LNCaP clone FGC (cell line): ENCODE measurements at places on chromosomes 7 and 10.
A peak's percentile ranks its signal among the peaks of the same experiment; 100 is the strongest.

DNA sequence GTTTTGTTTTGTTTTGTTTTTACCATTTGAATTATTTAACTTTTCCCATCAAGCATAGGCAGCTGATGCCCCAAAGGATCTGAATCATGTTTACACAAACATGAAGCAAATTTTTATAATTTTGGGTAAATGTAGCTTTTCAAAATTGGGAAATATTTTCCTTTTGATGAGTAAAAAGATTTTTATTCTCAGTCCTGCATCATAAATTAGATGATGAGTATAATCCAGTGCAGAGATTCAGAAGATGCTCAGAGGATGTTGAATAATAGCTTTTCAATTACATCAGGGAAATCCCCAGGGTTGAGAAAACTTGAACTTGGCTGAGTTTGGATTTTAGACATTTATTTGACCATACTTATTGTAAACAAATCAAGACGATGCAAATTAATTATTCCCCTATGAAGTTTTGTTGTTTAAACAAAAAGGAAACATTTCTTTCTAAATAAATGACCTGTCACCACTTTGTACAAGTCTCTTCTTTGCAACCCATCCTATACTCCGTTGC, 121.7 kb downstream of the FAM204A start:
- no peak for DNase-seq

GRCh38 chr10:121490871-121491519, 107.2 kb downstream of the FGFR2 start:
- DNase-seq: no peak

- no peak for DNase-seq
Observed at GRCh38 chr7:121313220-121313792, 15.5 kb upstream of the WNT16 start.

DNA sequence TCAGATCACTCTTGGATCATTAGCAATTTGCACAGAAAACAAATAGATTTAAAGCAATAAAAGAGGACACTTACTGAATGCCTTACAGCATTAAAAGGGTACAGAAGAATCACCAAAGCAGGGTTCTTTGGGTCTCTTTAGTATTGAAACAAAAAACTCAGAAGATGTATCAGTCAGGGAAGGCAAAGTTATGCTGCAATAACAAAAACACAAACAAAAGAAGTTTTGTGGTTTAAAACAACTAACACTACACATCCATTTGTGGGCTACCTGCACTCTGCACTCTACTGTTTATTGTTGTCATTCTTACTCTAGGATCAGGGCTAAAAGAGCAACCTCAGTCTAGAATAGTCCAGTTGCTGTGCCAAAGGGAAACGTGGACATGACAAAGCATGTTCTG, 216.4 kb downstream of the GPAM start:
- DNase-seq: no peak

GRCh38 chr7:44387389-44387788, 62.0 kb upstream of the CAMK2B start:
- DNase-seq: no peak

DNA sequence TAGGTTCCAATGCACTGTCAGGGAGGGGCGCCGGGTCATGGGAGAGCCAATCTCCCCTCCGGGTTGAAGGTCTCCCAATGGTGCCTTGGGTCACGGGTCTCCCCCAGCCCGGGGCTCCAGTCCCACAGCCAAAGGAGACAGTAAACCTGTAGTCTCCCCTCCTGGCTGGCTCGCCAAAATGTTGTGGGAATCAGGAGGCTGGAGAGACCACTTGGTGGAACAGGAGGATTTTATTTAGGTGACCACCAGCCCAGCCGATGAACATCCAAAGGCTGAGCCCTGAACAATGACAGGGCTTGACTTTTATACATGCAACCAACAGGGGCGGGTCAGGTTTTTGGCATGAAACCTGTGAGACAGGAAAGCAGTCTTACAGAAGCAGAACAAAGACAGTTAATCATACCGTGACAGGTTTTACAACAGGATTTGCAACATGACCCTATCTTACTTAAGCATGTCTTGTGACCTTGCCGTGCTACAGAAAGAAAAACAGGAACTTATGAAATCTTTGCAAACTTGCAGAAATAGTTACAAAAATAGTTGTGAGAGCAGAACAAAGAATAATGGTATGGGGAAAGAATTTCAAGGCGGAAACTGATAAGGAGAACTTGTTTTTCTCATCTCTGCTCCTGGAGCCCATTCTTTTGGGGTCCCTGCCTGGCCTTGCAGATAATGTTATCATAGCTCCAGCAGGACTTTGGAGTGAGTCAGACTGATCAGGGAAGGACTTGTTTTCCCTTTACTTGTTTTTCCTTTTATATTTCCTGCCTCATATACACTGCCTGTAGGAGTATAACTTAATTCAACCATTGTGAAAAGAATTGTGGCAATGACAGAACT, 7.1 kb downstream of the ERV3-1 start:
- peak; percentile 38 for DNase-seq

- DNase-seq: peak; percentile 96
Observed at GRCh38 chr7:12942609-12943008, 255.2 kb downstream of the ARL4A start.

DNA sequence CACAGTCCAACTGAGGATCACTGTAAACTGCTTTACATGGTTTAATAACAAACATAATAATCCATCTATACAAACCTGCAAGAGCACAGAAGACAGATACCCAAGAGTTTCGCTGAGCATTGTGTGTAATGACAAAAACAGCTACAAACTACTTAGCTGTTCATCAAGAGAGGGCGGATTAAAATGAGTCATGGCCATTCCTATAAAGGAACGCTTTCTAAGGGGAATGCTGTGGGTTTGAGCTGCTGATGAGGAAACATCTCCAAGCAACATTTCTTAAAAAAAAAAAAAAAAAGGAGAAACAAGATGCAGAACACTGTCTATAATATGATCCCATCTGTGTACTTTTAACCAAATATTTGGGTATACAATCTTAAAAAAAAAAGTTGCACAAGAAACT, 33.8 kb downstream of the VOPP1 start:
- no peak for DNase-seq

GRCh38 chr10:2968401-2969058, 98.8 kb upstream of the PFKP start:
- DNase-seq: no peak

- no peak for DNase-seq
Observed at GRCh38 chr7:36527549-36527913, 137.9 kb downstream of the ANLN start.

DNA sequence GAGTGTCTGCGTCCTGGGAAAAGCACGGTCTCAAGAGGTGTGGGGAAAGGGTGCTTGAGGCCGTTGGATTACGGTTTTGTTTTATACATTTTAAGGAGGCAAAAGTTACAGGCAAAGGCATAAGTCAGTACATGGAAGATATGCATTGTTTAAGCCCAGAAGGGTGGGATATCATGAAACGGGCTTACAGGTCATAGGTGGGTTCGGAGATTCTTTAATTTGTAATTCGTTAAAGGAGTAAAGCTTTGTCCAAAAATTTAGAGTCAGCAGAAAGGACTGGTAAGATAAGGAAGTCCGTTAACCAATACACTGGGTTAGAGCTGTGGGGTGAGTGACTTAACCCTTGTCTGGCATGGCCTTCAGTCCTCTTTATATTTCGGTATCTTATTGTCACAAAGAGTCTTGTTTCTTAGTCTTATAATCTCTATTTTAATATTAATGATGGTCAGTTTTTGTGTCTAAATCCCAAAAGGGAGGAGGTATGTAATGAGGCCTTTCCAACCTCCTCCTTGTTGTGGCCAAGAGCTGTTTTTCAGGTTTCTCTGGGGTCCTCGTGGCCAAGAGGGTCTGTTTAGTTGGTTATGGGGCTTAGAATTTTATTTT, 12.7 kb downstream of the TSPAN14 start:
- no peak for DNase-seq

GRCh38 chr7:96833676-96834453, 124.2 kb upstream of the SEM1 start:
- no peak for DNase-seq

GRCh38 chr10:91206427-91206826, 14.0 kb upstream of the PCGF5 start:
- no peak for DNase-seq

- DNase-seq: no peak
Observed at GRCh38 chr10:30185916-30186315, 126.5 kb upstream of the JCAD start.

GRCh38 chr7:27299861-27300260, 57.3 kb downstream of the EVX1 start:
- no peak for DNase-seq

DNA sequence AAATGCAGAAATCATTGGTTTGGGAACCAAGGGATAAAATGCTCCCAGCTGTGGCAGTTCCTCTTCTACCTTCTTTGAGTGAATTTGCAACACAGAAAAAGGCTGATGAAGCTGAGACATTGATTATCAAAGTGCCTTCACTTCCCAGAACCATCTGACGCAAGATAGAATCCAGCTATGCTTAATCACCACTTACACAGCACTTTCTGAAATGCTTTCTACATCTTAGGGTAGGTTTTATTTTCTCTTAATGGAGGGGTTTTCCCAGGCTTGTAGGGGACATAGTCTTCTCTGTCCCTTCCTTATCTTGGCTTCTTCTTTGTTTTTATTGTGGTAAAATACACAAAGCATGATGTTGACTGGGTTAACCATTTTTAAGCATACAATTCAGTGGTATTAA, 332.6 kb upstream of the ZNF32 start:
- DNase-seq: no peak

DNA sequence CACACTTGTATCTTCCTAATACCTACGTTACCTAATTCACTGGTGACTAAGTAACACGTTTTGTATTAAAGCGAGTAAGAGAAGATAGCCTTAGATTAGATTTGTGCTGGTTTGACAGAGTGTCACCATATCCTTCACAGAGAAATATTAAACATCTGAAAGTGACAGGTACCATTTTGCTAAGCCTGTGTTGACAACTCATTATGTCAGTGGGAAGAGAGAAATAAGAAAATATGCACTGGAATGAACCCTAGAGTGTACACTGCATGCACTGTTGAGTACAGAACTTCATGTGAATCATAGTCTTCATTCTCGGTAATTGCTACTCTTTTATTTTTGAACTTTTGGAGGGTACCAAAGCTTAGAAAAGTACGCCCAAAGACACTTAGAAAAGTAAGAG, 10.9 kb downstream of the PRKG1 start:
- DNase-seq: no peak

- DNase-seq: no peak
Observed at GRCh38 chr7:29329686-29330085, 135.1 kb downstream of the CHN2 start.

DNA sequence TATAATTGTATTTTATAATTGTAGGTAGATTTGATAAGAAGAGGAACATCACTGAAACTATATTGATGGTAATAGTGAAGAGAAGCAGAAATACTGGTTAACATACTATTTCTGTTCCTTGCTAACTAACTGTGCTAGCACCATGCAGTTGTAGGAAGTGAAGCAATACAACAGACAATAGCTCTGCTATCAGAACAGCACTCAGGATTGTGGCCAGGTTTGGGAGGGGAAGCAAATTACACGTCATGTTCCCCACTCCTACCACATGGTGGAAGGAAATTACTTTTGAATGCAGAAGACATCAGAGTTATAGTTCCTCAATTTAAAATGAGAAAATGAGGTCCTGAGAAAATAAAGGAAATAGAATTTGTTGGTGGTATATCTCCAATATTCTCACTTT, 151.1 kb downstream of the DGKB start:
- no peak for DNase-seq

DNA sequence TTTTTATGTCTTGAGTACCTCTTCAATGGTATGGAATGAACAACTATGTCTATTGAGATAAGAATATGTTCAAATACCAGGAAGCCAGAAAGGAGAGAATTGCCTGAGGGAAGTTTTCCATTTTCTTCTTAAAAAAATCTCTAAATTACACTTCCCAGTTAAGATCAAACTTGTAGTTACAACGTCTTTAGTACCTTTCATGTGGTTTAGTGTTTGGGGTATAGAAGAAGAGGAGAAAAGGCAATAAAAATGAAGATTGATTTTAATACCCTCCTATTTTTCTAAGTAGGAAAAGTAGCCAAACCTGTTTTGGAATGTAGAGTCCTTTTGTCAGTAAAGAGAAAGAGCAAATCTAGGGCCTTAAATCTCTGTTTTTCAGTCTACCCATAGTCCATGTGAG, 470.0 kb upstream of the SEMA3A start:
- DNase-seq: no peak

DNA sequence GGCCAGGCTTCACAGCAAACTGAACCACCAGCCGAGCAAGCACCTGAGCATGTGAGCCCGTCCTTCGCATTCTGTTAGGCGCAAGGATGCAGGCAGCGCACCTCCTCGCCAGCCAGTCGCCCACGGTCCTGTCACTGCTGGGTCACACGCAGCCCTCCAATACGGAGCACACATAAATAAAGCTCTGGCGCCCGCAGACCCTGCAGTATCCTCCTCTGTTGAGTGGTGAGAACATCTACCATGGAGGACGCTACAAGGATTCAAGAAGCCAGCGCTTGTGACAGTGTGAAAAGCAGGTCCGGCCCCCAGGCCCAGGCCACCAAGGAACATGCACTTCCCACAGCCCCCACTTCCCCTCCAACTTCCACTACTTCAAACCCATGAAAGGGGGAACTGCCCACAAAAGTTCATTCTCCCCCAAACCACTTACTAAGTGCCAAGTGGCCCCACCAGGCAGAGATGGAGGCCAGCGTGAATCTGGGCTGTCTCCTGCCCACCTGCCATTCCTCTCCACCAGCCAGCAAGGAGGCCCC, 34.8 kb downstream of the VOPP1 start:
- DNase-seq: no peak

DNA sequence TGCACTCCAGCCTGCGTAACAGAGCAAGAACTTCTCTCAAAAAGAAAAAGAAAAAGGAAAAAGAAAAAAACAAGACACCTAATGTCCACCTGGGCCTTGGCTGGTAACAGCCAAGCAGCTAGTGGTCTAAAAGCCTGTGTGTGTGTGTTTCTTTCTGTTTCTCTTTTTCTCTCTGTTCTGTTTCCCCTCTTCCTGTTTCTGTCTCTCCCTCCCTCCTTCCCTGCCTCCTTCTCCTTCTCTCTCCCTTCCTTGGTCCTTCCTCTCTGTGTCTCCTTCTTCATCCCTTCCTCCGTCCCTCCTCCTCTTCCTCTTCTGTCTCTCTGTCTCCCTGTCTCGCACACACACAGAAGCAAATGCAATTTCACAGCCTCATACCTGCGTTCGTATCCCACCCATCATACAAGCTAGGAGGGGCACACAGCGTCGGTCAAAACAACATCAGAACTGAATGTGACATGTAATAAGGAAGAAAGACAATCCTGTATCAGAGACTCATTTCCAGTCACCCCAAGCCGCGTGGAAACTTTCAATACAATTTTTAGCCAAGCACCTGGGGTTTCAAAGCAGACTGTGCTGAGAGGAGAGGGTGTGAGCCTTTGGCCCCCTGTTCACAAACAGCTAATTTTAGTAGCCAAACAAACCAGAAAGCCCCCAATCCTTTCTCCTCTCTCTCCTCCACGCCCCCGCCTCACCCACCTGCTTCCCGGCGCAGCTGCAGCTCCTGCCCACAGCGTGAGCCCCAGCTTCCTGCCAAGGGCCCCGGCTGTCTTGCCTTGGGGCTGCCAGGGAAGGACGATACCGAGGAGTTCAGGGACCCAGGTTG, 50.2 kb upstream of the GNA12 start:
- no peak for DNase-seq

- no peak for DNase-seq
Observed at GRCh38 chr10:77351386-77351785, 286.2 kb downstream of the KCNMA1 start.

GRCh38 chr10:61112771-61113170, 168.8 kb upstream of the RHOBTB1 start:
- no peak for DNase-seq

GRCh38 chr7:154853727-154854095, 149.2 kb downstream of the PAXIP1 start:
- no peak for DNase-seq

- no peak for DNase-seq
Observed at GRCh38 chr10:30991647-30992011, 40.0 kb downstream of the ZNF438 start.

GRCh38 chr10:111089293-111089692, 12.5 kb downstream of the ADRA2A start:
- no peak for DNase-seq
